PC-3 (cell line): ENCODE measurements at places on chromosomes 13 and 19.

DNA sequence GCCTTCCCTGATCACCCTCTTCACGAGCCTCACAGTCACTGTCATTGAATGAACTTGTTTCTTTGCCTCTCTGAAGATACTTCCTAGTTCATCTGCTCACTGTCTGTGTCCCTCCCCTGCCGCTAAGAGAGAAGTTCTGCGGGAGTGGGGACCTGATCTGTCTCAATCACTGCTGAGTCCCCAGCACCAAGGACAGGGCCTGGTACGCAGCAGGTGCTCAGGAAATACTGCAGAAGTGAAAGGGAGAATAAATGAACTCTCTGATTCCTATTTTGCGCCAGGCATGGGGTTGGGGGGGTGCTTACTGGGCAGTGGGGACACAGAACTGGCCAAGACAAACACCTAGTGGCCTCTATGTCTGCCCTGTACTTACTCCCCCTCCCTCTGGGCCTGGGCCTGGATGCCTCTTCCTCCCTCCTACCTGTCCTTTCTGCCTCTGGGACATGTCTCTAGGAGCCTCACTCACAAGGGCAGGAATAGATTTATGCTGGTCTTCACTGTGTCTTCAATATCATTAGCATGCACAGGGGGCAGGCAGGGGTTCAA lies 17.5 kb downstream of the FCGBP start:
- DNase-seq, result no peak

DNA sequence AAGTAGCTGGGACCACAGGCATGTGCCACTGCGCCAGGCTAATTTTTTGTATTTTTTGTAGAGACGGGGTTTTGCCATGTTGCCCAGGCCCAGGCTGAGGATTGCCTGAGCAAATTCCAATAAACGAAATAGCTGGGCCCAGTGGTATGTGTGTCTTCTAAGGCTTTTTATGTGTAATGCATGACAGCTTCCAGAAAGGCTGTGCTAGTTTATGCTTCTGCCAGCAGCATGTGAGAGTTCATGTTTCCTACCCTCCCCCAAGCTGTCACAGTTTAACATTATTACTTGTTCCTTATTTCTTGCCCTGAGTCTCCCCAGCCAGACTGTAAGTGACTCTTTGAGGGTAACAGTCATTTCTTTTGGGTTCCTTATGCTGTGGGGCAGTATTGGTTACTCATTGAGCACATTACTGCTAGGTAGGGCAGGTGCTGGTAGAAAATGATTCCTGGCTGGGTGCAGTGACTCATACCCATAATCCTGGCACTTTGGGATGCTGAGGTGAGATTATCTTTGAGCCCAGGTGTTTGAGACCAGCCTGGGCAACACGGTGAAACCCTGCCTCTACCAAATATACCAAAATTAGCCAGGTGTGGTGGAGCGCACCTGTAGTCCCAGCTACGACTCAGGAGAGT lies 13.6 kb downstream of the GPATCH1 start:
- peak; percentile 3 for DNase-seq

DNA sequence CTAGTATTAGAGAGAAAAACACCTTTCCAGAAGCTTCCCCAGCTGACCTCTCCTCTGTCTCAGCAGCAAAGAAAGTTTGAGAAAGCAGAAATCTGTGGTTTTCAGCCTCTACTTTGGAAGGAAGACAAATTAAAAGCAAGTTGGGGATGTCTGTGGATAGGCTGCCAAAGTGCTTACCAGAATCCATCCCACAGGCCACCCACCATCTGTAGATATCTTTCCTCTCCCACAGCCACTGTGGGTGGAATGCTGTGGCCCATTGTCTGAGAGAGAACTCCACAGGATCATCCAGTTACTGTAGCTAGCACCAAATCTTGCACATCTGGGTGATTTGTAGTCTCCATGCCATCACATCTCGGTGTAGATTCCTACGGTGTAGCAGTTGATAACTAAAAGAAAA lies 133.5 kb downstream of the DNAJC15 start:
- DNase-seq, result no peak

- no peak for DNase-seq
These were observed 157.0 kb downstream of the KDM4B start for GRCh38 chr19:5125797-5126497.

DNA sequence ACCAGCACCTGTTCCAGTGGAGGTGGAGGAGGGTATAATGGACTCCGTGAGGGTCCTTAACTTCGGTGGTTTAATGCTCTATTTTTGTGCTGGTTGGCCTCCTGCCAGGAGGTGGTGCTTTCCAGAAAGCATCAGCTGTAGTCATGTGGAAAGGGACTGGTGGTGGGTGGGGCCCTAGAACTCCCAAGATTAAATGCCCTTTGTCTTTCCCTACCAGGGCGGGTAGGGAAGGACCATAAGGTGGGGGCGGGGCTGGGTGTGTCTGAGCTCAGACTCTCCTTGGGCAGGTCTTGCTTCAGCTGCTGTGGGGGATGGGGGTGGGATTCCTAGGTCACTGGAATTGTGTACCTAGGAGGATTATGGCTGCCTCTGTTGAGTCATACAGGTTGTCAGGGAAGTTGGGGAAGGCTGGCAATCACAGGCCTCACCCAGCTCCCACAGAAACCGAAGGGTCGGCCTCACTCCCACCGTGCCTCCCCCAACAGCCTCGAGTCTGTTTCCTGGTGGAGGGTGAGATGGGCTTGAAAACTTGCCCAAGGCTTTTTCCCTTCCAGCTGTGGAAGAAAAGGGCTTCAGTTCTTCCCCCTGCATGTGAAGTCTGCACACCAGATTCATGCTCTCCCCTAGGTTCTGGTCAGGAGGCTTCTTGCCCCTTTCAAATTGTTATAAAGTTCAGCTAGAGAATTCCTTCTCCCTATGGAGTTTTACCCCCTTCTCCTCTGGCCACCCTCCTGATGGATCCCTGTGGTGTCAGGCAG lies 60.3 kb upstream of the CLDN10 start:
- peak; percentile 32 for DNase-seq

- peak; percentile 74 for DNase-seq
These were observed 29.9 kb upstream of the MUC16 start for GRCh38 chr19:9040131-9040530.

DNA sequence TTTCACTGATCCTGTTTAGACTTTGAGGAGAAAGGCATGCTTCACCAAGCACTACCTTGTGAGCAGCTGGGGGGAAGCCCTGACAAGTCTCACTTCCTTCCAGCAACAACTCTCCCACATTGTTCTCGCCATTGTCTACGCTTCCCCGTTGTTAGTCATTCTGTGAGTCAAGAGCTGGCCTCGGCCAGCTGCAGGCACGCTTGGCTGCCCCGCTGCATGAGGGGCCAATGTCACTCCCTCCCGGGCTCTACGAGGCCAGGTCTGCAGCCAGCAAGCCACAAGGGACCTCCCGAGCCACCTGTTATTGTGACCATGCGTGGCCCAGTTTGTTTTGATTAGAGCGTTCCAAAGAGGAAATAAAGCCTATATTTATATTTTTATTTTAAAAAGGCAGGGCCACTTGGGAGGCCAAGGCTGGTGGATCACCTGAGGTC lies 220.9 kb downstream of the FOXO1 start:
- peak; percentile 74 for DNase-seq

DNA sequence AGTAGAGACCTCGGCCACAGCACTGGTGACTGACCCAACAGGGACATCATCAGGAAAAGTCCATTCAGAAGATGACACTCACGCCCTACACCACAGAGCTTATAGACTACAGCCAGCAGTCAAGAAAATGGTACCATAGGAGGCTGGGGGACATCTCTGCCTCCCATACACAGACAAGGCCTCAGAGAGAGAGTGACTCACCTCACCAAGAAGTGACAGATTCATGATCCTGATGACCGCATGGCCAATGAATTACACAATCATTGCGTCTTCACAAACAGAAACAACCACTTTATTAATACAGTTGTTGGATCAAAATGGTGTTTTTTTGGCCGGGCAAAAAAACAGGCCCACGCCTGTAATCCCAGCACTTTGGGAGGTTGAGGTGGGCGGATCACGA lies 260.8 kb upstream of the TSHZ3 start:
- DNase-seq, result no peak

- DNase-seq, result no peak
These were observed 35.3 kb downstream of the DACH1 start for GRCh38 chr13:71831716-71832115.

GRCh38 chr19:12687496-12688196 lies at the start of gene GNG14:
TSS of gene GNG14 (plus strand) at chr19:12687998. CDS start at chr19:12688049, 51 bp downstream.
- DNase-seq, result no peak

GRCh38 chr19:46022061-46022430 lies 807 bp downstream of the PGLYRP1 start:
- no peak for DNase-seq

- no peak for DNase-seq
These were observed 59.5 kb downstream of the MYCBP2 start for GRCh38 chr13:77267362-77267761.

GRCh38 chr19:48962029-48962848 lies 2.9 kb upstream of the FTL start:
- peak; percentile 18 for DNase-seq

- DNase-seq, result no peak
These were observed 30.7 kb downstream of the INSR start for GRCh38 chr19:7263521-7263920.

- no peak for DNase-seq
These were observed 10.3 kb downstream of the TMEM272 start for GRCh38 chr13:51834581-51835171.

DNA sequence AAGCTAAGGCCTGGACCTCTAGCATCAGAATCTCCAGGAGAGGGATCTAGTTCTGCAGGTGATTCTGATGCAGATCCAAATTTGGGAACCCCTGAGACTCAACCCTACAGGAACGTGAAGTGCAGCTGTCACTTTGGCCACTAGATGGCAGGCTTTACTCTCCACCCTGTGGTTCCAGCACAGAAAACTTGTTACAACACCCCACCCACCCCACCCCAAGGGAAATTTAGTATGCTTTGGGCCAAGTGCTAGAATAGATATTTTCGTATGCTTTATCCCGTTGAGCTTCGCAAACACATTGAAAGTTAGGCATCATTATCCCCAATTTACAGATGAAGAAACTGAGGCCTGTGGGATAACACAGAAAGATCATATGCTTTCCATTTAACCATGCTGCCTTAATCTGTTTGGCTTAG lies 232.0 kb downstream of the B3GLCT start:
- peak; percentile 58 for DNase-seq

DNA sequence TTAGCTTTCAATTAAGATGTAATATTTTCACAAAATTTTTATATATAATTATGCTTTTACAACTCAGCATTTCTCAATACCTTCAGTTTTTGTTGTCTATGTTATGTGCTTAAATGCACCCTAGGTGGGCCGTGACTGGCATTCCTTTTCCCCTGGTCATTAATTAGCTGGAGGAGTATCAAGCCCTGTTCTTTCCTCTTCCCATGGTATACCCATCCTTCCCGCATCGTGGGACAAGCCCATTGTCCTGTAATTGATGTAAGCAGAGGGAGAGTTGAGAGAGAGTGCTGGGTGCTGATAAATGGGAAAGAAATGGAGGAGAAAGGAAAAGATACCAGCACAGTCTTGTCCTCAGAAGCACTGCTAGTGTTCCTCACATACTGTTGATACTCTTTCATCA lies 591.7 kb downstream of the GPC6 start:
- DNase-seq, result no peak

DNA sequence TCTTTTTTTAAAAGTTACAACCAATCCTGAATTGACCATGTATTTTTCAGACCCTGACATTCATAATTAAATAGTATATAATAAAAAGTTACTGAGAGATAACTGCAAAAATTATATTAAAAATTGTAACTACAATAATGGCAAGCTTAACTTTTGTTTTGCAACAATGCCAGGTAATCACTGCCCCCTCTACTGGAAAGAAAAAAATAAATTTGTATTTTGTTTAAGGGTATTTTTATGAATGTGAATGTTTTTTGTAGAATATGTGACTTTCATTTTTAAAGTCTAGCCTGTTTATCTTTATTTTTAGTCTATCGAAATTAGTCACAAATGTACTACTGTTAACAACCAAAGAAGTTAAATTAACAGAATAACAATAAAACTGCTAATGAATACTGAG lies 21.7 kb downstream of the MRPS31 start:
- peak; percentile 18 for DNase-seq

GRCh38 chr13:31955741-31956140 lies 75.8 kb upstream of the FRY start:
- DNase-seq, result no peak

- peak; percentile 32 for DNase-seq
These were observed 2.3 kb downstream of the ACP4 start for GRCh38 chr19:50792272-50793250.

DNA sequence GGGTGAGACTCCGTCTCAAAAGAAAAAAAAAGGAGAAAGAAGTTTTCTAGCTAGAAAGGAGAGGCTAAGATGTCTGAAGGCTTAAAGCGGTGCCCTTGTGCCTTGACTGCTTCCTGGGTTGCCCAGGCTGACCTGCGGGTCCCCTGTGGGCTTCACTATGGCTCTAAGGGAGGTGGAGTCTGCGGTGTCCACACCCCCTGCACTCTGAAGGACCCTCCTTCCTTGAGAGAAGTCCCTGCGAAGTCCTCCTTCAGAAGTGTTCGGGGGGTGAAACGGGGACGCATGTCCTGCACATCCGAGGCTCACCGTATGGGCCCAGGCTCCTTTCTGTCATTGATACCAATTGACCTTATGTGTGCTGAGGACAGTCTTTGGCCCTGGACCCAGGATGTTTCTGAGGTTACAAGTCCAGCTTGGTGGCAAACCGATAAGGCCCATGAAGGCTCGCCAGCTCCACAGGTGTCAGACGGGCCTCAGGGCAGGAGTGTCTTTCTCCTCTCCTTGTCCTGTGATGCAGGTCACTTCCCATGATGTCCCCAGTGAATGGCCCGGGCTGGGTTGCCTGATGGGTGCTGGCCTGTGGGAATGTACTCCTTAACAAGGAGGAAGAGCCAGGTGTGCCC lies 11.6 kb upstream of the RNF113B start:
- DNase-seq, result no peak
